Smooth muscle cell of trachea (primary cell): ENCODE measurements at places on chromosomes 2 and 18. TPM values are rescaled to one million over a fixed set of nuclear protein-coding genes. Genes with fewer than 3 reads are reported as not detected.

The UCN gene
- 1.5 and 1.8 TPM in 2 replicates for total RNA-seq

The SERPINB11 gene
- total RNA-seq = not detected in 2 replicates

The ZC3H6 gene
- total RNA-seq = 5.8 and 6.4 TPM in 2 replicates

The SLC9A2 gene
- total RNA-seq = under 0.01 TPM in 2 replicates

The RAD51AP2 gene
- total RNA-seq = not detected in 2 replicates

The HJURP gene
- 1.5 and 21.8 TPM in 2 replicates for total RNA-seq

The MBP gene
- total RNA-seq = 3.8 and 14.4 TPM in 2 replicates

The COLEC12 gene
- 122 and 177 TPM in 2 replicates for total RNA-seq

The CCDC121 gene
- 1.7 and 3.1 TPM in 2 replicates for total RNA-seq

The CNRIP1 gene
- 23.0 and 28.1 TPM in 2 replicates for total RNA-seq

The RAB6C gene
- total RNA-seq = not detected in 2 replicates

The THSD7B gene
- 0.33 TPM in 1 of 2 replicates, not detected in the other for total RNA-seq

The RAX gene
- total RNA-seq = not detected in 2 replicates

The MGAT4A gene
- total RNA-seq = 0.83 and 2.2 TPM in 2 replicates

The EMILIN1 gene
- total RNA-seq = 305 and 366 TPM in 2 replicates

The KRTCAP3 gene
- total RNA-seq = not detected in 2 replicates

The VWA3B gene
- total RNA-seq = 0.17 TPM in 1 of 2 replicates, not detected in the other

The SS18 gene
- 86.8 and 103 TPM in 2 replicates for total RNA-seq

The PLA2R1 gene
- 14.1 and 16.5 TPM in 2 replicates for total RNA-seq

The CYTIP gene
- total RNA-seq = not detected in 2 replicates

The R3HDM1 gene
- 6.3 and 18.6 TPM in 2 replicates for total RNA-seq

The CDKL4 gene
- 1.2 and 1.3 TPM in 2 replicates for total RNA-seq

The CASP10 gene
- 6.1 and 11.6 TPM in 2 replicates for total RNA-seq

The LYPD6B gene
- not detected in 2 replicates for total RNA-seq

The XIRP2 gene
- total RNA-seq = not detected in 2 replicates

The ATP9B gene
- 30.4 and 34.7 TPM in 2 replicates for total RNA-seq

The CD28 gene
- under 0.01 TPM in 1 of 2 replicates, not detected in the other for total RNA-seq

The SFTPB gene
- total RNA-seq = not detected in 2 replicates

The SERPINE2 gene
- total RNA-seq = 62.5 and 275 TPM in 2 replicates

The PPP1R1C gene
- total RNA-seq = 0.33 and 2.2 TPM in 2 replicates

The APLF gene
- 3.8 and 5.8 TPM in 2 replicates for total RNA-seq

The PLEKHM3 gene
- total RNA-seq = 15.6 and 16.0 TPM in 2 replicates

The FAM210A gene
- total RNA-seq = 22.0 and 28.3 TPM in 2 replicates

The IL1R1 gene
- total RNA-seq = 105 and 154 TPM in 2 replicates

The SCYGR4 gene
- not detected in 2 replicates for total RNA-seq

The IL1A gene
- total RNA-seq = 0.15 and 0.33 TPM in 2 replicates

The STAMBP gene
- total RNA-seq = 24.1 and 28.1 TPM in 2 replicates

The ANO7 gene
- total RNA-seq = 0.15 and 0.83 TPM in 2 replicates

The CHMP3 gene
- 78.2 and 139 TPM in 2 replicates for total RNA-seq

The DNAH6 gene
- 0.17 and 0.58 TPM in 2 replicates for total RNA-seq

The MCM6 gene
- 11.9 and 31.1 TPM in 2 replicates for total RNA-seq

The NHEJ1 gene
- 21.1 and 28.3 TPM in 2 replicates for total RNA-seq

The FSHR gene
- total RNA-seq = not detected in 2 replicates

The PSMA8 gene
- not detected in 2 replicates for total RNA-seq

The G6PC2 gene
- total RNA-seq = not detected in 2 replicates

The PDK1 gene
- total RNA-seq = 19.8 and 36.9 TPM in 2 replicates

The TEKT4 gene
- not detected in 2 replicates for total RNA-seq

The DSG4 gene
- total RNA-seq = not detected in 2 replicates

The C1GALT1C1L gene
- total RNA-seq = 0.50 and 1.0 TPM in 2 replicates

The ADRA2B gene
- not detected in 2 replicates for total RNA-seq

The ATP6V1C2 gene
- under 0.01 TPM in 1 of 2 replicates, not detected in the other for total RNA-seq

The SERPINB2 gene
- total RNA-seq = 2.6 and 6.5 TPM in 2 replicates

The PPP1CB gene
- 178 and 296 TPM in 2 replicates for total RNA-seq

The NUP35 gene
- total RNA-seq = 6.8 and 15.4 TPM in 2 replicates

The SNTG2 gene
- total RNA-seq = not detected in 2 replicates

The CWC22 gene
- 20.3 and 27.5 TPM in 2 replicates for total RNA-seq

The ACSL3 gene
- 151 and 208 TPM in 2 replicates for total RNA-seq

The ASXL2 gene
- total RNA-seq = 8.4 and 9.7 TPM in 2 replicates

The NCKAP5 gene
- total RNA-seq = 1.8 and 3.5 TPM in 2 replicates
